ENCODE measurements at places on chromosomes 3 and 15.

DNA sequence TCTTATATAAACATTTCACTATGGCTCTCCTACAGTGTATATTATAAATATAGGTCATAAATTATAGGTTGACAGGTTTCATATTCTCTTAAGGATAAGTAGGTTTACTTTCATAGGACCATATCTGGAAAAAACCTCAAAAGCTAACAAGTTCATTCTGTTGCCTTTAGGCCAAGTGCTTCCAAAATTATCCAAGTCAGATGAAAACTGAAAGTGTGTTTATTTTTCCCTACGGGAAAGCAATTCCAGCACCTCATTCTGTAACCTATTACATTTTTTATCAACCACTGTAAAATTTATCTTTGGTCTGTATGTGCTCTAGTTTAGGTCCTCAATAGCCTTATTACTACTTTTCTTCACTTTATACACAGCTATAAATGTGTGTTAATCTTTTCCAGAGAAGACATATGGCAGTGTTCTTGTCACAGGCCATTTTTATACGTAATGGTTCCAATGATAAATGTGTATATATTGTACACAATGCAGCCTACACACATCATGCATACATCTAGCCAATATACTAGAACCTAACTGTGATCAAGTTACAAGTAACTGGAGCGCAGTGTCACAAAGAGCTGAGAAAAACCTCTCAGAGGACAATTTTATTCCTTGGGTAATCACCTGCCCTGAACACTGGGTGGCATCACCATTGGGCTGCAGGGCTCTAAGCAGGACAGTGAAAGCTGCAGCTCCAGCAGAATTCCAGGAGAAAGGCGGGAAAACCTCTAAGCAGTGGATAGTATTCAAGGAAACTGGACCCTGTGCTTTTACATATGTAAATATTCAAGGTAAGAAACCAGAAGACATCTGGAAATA lies 251.3 kb downstream of the CTNNB1 start:
- DNase-seq: no peak

GRCh38 chr15:48374472-48374871 lies 43.2 kb downstream of the DUT start:
- no peak for DNase-seq

DNA sequence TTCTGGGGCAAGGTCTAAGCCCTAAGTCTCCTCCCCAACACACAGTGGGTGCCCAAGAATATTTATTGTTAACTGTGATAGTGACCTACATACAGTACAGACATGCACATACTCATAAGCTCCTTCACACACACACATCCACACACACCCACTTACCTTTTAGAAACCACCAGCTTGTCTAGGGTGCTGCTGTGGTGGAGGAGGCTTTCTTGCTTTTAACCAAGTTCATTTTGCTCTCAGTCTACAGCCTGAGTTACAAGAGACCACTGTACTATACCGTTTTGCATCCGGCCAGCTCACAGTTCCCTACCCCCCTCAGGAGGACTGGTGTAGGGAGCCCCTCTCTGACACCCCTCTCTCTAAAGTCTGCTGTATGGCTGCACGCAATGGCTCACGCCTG lies 16.7 kb downstream of the DAPK2 start:
- no peak for DNase-seq

DNA sequence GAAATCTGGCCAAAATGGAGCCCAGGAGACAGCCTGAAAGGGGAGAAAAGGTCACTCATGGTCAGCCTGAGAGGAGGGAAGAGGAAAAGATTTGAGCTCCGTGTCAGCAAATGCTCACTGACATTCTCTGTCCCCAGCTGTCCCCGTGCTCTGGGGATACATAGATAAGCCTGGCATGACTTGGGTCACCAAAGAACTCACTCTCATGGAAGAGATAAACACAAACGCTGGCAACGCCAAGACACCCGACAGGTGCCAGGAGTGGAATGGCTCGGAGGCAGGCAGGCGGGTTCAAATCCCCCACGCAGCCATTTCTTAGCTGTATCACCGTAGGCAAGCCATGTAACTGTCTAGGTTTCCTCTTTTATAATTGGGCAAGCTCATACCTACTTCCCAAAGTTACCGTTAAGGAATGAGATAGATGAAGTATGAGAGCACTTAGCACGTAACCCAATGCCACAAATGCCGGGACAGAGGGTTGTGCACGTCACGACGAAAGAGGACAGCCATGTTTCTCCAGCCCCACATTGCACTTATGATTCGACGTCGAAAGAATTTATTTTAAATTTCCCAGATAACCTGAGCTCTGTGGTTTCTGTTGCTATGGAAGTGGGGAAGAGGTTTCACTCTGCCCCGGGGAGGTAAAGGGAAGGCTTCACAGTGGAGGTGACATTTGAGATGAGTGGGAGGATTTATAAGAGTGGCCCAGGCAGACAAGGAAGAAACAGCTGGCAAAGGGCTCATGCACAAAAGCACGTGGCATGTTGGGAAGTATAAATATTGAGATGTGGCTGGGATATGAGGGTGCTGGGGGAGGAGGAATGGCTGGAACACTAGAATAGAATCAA lies 41.4 kb upstream of the TSEN2 start:
- DNase-seq: no peak

DNA sequence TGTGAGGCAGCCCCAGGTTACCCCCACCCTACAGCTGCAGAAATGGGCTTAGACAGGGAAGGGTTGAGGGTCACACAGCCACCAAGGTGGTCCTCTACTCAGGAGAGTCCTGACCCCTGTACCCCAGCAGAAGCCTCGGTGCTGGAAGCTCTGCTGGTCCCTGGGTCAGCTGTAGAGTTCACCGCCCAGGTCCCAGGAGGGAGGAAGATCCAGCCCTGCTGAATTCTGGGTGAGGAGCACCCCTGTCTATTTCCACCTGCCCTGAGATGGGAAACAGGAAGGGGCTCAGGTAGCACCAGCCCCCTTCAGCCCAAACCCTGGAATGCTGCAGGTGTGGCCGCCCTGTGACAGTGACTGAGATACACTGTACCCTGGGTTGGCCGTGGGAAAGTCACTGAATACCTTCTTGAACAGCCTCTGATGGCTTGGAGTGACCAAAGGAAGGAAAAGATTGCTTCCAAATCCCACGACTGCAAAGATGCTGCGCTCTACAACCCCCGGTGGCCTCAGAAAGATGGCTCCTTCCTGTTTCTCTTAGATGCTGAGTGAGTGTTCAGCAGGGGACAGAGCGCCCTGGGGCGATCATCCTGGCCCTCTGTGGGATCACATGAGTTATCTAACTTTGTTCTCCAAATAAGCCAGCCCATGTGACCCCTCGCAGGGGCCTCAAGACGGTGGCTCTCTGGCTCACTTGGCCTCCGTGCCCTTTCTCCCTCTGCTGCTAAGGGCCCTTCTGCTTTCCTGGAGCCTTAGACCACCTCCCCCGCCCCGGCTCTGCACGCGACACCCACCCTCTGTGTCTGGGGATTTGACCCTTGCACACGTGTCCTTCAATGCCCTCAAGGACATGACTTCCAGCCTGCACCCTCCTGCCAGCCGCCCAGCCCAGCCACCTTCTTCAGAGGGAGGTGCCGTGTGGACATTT lies 141.9 kb downstream of the NSMCE3 start:
- DNase-seq: no peak

DNA sequence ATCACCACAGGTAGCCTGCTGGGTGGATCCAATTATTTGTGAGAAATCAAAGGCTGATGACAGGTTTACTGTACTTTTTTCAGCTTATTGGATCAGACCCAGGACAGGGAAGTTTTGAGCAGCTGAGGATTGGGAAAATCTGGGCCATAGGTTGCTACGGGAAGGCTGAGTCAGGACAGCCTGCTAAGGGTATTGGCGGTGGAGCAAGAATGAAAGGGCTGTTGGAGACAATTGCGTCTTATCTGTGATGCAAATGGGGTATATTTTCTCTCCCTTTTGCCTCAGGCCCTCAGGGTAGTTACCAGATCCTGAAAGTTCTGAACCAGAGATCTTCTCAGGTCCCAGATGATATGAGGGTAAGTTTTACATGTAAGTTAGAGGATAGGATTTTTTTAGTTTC lies 317.7 kb downstream of the EDEM1 start:
- no peak for DNase-seq

- no peak for DNase-seq
Measured at GRCh38 chr3:133712017-133712416, 34.2 kb upstream of the TF start.

DNA sequence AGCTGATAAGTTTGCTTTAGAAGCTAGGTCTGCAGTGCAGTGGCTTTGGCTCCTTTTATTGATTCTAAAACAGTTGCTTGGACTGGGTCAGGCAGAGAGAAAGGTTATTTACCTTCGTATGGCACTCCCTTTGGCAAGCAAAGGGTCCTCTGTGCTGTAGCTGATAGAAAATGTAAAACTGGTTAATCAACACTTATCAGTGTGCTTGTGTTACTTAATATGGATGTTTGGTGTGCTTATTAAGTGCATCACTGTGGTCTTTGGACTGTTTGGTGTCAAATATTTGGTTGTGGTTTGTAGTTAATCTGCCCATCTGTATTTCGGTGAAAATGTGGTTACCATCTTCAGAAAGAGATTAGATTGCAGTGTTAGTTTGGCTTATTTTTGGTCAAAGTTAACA lies 16.0 kb downstream of the UBE2E2 start:
- DNase-seq: no peak

- DNase-seq: peak; percentile 54
Measured at GRCh38 chr3:50617911-50618481, 1.0 kb downstream of the MAPKAPK3 start.
